ENCODE measurements at places on chromosomes 5 and 9.

- no peak for DNase-seq
Observed at GRCh38 chr5:38008198-38008597, 168.4 kb upstream of the GDNF start.

DNA sequence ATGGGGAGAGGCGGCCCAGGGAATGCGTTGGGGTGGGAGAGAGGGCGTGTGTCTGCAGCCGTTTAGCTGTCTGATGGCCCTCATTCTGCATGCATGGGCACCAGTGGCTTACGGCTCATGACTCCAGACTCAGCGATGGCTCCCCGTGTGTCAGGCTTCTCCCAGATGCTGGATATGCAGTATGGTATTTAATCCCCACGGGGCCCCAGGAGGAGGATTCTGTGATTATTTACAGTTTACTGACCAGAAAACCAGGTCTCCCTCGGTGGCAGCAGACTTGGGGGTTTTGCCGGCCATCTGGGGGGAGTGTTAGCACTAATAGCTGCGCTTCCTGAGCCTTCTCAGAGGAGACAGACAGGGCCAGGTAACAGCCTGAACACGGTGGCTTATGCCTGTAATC lies 4.3 kb downstream of the PRDM12 start:
- no peak for DNase-seq

- no peak for DNase-seq
Observed at GRCh38 chr5:3836528-3836927, 240.9 kb downstream of the IRX1 start.

DNA sequence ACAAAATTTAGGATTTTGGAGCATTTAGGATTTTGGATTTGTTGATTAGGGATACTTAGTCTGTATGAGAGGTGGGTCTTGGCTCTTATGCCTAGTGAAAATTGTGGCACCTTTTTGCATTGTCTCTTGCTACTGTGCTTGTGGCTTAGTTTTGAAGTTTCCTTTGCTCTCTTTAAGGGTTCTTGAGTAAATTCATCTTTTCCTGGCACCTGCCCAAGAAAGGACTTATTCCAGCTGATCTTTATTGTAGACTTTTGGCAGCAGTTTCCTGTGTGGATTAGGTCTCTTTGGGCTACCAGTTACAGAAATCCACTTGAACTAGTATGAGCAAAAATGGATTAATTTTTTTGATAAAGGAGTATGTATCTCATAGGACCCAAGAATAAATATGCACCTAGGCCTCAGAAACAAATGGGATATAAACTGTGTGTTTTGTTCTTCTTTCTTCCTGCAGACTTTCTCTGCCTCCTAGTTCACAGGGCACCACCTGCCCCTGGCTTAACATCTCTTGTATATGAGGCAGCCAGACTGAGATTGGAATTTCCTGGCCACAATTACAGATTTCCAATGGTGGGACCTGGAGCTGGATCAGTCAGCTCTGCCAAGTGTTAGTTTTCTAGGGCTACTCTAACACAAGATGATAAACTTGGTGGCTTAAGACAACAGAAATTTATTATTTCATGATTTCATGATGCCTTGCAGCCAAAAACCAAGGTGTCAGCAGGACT lies 44.6 kb downstream of the FOCAD start:
- peak; percentile 39 for DNase-seq

DNA sequence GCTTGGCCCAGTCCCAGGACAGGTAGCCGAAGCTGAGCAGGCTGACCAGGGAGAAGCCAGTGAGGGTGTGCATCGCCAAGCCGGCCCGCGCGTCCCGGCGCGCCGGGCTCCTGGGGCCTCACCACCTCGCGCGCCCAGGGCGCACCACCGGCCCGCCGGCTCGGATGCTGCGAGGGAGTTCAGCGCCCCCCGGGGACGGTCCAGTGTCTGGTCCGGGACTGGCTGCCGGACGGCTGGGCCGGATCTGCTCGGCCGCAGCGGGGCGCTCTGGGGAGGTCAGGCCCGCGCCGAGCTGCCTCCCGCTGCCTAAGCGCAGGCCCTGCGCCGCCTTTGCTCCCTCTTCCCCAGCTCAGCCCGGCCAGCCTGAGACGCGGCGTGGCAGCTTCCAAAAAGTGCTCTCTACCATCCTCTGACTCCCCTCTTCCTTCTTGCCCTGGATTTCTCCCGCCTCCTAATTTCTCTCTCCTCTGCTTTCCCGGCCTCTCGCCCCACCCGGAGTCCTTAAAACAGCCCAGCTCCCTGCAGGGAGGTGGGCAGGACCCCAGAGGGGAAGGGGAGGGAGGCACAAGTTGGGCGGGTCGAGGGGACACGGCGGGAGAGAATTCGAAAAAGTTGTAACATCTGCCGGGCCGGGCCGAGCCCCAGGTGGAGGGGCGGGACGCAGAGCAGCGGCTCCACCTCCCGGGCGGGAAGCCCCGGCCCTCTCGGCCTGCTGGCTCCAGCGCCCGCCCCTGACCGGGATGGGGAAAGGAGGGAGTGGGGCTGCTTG lies at the start of gene ARSI:
TSS of gene ARSI (minus strand) at position 605 of the 769 bp plus-strand sequence. CDS start at position 73, 532 bp downstream.
- DNase-seq = peak; percentile 50

GRCh38 chr9:32776201-32776600 lies 7.1 kb upstream of the TMEM215 start:
- DNase-seq = no peak

- DNase-seq = no peak
Observed at GRCh38 chr5:150044712-150045111, 41.6 kb downstream of the CSF1R start.

DNA sequence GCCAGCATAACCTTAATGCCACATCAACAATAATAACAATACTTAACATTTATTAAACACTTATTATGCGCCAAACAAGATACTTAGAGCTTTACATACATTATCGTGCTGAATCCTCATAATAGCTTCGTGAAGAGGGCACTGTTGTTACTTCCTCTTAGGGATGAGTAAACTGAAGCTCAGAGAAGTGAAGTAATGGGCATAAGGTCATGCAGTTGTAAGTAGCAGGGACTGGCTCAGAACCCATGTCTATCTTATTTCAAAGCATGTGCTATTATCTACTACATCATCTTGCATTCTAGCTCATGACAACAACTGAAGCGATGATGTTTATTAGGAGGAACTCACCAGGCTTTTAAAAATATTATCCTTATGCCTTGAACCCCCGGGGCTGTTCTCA lies 34.9 kb upstream of the PPP3R2 start:
- no peak for DNase-seq

- no peak for DNase-seq
Observed at GRCh38 chr9:4964540-4964939, 20.5 kb upstream of the JAK2 start.

- DNase-seq = no peak
Observed at GRCh38 chr5:92328584-92329259, 945.6 kb upstream of the ARRDC3 start.

GRCh38 chr9:38650564-38650963 lies 30.2 kb upstream of the ANKRD18A start:
- DNase-seq = no peak

- peak; percentile 78 for DNase-seq
Observed at GRCh38 chr5:84724683-84725082, 340.0 kb upstream of the EDIL3 start.

DNA sequence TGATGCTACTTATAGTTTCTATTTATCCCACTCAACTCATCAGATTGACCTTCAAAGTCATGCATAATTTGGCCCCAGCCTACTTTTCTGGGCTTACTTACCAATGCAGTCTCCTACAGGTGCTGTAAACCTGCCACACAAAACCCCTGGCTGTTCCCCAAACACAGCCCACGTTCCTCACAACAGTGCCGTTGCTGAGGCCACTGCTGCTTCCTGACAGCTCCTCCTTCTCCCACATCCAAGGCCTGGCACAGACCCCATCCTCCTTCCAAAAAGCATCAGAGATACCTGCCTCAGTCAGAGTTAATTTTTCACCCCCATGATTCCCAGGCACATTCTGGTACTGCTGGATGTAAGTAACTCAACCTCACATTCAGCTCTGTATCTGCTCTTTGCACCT lies 68.1 kb upstream of the SIMC1 start:
- no peak for DNase-seq

DNA sequence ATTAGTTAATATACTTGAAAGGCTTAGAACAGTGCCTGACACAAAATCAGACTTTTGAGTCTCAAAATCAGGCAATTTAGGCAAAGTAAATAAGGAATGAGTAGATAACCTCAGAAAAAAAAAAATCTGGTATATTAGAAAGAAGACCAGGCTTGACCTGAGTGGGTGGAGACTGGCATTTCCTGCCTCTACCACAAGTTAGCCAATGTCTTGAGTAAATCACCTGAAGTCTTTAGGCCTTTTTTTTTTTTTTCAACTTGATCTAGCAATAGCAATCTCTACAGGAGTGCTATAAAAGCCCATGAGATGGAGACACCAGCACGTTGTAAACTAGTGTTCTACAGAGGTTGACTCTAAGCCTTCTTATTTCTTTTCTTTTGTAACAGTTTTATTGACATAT lies 104.2 kb upstream of the RASEF start:
- no peak for DNase-seq

- no peak for DNase-seq
Observed at GRCh38 chr9:123871781-123872180, 58.1 kb downstream of the DENND1A start.

Measured in astrocyte of the spinal cord (primary cell).